HFFc6 (cell line): ENCODE measurements at places on chromosomes 13 and 19. TPM values are rescaled to one million over a fixed set of nuclear protein-coding genes. Genes with fewer than 3 reads are reported as not detected.
A peak's percentile ranks its signal among the peaks of the same experiment; 100 is the strongest.

DNA sequence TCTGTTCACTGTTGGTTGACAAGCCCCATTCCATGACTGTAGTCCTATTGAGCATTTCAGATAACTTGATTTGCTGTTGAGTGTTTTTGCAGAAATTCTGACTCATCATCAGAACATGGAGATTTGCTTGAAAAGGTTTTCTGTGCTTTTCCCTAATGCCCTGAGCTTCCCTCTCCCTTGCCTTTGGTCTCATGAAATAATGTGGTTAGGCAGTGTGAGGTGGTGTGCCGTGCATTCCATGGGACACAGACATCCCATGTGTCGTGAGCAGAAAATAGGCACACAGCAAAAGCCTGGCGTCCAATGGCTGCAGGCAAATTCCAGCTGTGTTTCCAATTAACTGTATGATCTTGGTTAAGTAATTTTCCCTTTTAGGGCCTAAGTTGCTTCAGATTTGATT is 197.4 kb downstream of the DLEU7 start:
- no peak for DNase-seq

- DNase-seq = no peak
These were observed 24.7 kb downstream of the PRR20E start for GRCh38 chr13:57191667-57192066.

DCT gene
- total RNA-seq = not detected in 3 replicates

GRCh38 chr19:35704218-35704617 is at the start of gene ZBTB32:
TSS of gene ZBTB32 (plus strand) at chr19:35704558. CDS start at chr19:35714627, 10,069 bp downstream.
- DNase-seq = peak; percentile 26

TRPC4 gene
- 14.3 and 17.0 TPM in 2 replicates for total RNA-seq

FRY gene
- total RNA-seq = 12.3 to 20.3 TPM (median 14.4 TPM) in 3 replicates

ZNF723 gene
- total RNA-seq = not detected in 3 replicates

DNA sequence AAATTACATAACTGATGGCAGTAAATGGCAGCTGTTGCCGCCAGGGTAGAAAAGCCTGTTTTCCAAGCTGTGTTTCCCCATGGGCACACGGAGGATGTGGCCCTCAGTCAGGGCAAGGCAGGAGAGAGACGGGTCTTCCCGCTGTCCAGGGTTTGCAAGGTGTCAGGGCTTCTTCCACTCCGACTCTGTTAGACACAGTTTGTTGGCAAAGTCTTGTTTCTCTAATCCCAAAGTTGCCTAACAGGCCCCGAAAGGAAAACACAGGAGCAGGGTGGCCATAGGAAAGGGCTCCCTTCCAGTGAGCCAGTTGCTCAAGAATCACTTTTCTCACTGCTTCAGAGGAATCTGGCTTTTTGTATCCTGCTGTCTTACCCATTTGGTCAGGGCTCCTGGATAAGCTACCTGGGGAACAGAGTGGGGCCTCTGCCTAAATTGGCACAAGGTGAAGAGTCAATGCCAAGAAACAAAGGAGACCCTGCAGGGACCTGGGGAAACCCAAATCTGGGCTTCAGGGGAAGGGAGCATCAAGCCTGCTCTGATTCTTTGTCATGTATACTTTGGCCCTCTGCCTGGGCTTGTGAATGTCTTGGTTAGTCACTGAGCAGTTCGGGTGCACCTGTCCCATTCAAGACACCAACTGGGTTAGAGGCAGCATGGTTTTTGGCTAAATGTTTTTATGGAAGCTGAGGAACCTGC is 29.0 kb upstream of the CXCL17 start:
- DNase-seq = peak; percentile 20

ICAM1 gene
- total RNA-seq = 6.2 and 7.7 TPM in 2 replicates

KLK10 gene
- not detected in 3 replicates for total RNA-seq

DNA sequence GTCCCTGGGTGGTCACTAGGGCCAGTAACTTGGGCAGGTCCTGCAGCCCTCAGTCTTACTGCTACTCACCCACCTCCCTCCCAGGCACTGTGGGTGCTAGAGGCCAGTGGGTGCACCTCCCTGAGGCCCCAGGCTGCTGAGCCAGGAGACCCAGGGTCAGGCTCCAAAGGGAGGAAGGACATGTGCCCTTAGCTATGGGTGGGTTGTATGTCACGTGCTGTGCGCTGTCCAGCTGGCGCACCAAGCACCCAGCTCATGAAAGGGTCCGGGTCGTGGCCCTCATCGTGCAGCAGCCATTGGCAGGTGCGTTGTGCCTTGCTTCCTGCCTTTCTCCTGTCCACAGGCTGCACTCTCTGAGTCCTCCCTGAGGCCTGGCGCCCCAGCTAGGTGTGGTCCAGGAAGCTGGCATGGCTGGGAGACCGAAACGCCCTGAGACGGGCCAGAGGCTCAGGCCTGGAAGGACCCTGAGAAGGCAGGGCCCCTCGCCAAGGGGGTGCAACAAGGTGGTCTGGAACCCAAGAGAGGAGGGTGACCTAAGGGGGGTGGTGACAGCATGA is 47.0 kb upstream of the KCTD15 start:
- DNase-seq = no peak

PBX4 gene
- 0.31 to 0.58 TPM (median 0.44 TPM) in 3 replicates for total RNA-seq

GRCh38 chr19:4618019-4618418 is 21.3 kb upstream of the TNFAIP8L1 start:
- DNase-seq = no peak

HIPK4 gene
- 0.09 to 0.10 TPM in 2 of 3 replicates, not detected in the other for total RNA-seq

GRCh38 chr19:54172471-54173358 is at the start of gene TMC4:
TSS of gene TMC4 (minus strand) at chr19:54173160. CDS start at chr19:54173117, 43 bp downstream.
- DNase-seq = no peak

GRCh38 chr19:1275260-1275975 is at the start of gene FAM174C:
TSS of gene FAM174C (plus strand) at chr19:1275530. CDS start at chr19:1275550, 20 bp downstream.
- peak; percentile 96 for DNase-seq

DNA sequence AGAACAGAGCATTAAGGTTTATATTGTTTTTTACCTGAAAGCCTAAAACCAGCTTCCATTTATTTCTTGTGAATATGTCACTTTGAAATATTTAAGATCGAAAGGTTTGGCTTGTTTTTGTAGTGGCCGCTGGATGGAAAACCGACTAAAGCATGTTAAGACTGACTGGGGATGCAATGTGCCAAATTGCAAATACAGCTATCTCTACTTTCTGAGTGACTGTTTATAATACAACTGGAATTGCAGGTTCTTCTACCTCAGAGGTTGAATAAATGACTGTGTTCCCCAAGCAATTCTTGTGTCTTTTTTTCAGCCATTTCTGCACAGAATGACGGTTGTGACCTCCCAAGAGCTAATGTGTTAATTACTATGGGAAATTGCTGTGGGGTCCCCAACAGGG is 50.0 kb upstream of the TMTC4 start:
- no peak for DNase-seq

- no peak for DNase-seq
These were observed 2.4 kb downstream of the RAB3D start for GRCh38 chr19:11337080-11337479.

PNMA8B gene
- 0.07 to 0.27 TPM in 2 of 3 replicates, not detected in the other for total RNA-seq

DNA sequence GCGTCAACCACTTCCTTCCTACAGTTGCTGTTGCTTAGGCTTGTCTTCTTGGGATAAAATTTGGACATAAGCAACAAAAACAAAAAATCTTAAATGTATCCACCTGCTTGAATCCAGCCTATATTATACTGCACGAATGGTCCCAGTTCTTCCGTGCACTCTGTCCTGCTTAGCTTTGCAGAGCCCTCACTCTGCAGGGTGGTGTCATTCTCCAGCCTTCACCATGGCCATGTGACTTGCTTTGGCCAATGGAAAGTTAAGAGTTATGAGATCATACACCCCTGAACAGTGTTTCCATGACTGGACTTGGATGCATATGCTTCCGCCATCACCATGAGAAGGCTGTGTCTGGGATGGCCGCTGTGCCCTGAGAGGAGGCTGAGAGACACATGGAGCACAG is 27.4 kb upstream of the SACS start:
- DNase-seq = no peak

DNA sequence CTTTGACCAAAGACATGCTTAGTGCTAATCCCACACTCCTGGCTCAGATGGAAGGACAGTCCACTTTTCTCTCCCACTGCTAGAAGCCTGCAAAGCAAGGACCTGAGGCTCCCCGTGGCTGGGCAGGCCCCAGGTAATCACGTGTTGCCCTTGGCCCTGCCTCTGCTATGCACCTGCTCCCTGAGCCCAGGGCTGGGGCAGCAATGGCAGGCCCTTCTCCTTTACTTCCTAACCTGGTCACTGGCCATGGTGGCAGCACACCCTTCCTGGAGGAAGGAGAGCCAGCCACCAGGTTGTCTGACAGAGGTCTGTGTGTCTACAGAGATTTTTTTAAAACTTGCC is 27.9 kb upstream of the ZNF492 start:
- DNase-seq = no peak

DNA sequence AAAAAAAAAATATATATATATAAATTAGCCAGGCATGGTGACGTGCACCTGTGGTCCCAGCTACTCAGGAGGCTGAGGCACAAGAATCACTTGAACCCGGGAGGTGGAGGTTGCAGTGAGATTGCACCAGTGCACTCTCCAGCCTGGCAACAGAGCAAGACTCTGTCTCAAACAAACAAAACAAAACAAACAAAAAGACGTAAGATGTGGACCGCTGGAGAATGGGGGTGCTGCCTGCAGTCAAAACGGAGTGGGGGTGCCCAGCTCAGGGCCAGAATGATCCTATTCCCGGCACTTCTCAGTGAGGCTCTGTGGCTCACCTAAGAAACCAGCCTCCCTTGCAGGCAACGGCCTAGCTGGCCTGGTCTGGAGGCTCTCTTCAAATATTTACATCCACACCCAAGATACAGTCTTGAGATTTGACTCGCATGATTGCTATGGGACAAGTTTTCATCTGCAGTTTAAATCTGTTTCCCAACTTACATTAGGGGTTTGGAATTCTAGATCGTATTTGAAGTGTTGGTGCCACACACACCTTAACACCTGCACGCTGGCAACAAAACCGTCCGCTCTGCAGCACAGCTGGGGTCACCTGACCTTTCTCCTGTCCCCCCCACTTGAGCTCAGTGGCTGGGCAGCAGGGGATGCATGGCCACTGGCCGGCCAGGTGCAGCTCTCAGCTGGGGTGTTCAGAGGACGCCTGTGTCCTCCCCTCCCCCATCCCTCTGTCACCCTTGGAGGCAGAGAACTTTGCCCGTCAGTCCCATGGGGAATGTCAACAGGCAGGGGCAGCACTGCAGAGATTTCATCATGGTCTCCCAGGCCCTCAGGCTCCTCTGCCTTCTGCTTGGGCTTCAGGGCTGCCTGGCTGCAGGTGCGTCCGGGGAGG is at the start of gene F7:
TSS of gene F7 (plus strand) at position 760 of the 889 bp plus-strand sequence. CDS start at position 811, 51 bp downstream.
- peak; percentile 27 for DNase-seq

DNA sequence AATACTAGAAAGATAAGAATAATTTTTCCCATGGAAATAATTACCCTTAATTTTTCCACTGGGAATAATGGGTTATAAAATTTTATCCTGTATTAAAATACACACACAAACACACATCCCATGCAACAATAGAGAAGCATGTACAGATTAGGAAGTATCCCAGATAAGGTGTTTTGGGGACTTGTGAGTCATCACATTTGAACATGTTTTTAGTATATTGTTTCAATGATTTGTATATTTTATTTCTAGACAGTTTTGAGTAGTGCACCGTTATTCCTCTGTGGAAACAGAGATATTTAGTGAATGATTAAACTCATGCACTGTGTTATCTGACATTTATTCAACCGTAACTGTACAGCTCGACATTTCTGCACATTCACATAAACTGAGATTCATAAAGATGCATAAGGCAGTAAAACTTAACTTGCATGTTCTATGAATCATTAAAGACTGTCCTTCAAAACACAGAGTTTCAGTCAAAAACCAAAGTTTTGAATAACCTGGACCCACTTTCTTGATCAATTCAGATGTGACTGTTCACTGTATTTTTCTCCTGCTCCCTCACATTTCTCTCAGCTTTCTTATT is 30.1 kb downstream of the KLF12 start:
- no peak for DNase-seq

LILRB2 gene
- not detected in 3 replicates for total RNA-seq

NLRP5 gene
- total RNA-seq = not detected in 3 replicates

DNA sequence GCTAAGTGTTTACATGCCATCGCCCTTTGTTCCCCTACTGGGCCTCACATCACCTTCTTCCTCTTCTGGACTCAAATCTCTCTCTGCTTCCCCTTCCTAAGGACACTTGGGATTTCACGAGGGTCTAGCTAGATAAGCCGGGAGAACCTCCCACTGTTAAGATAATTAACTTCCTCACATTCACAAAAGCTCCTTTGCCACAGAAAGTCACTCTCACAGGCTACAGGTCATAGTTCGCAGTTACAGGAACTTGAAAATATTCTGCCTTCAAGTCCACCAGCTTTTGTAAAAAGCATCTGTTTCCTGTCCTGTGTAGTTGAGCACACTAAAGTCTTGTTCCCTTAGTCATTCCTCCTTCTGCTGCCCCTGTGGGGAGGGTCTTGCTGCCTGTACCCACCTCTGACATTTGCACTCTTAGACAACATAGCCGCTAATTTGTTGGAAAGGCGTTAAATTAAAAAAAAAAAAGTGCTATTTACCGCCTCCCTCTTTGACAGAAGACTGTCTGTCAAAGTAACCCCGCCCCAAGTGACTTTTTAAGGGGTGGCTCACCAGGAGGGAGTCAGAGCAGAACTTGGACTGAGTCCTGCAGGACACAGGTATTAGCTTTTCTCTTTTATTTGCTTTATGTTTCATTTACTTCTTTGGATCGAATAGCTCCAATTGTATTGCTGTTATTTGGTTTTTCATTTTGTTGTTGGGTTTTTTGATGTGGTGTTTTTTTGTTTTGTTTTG is 26.8 kb upstream of the CEACAM21 start:
- DNase-seq = no peak

PNMA8A gene
- 8.9 to 13.2 TPM (median 13.1 TPM) in 3 replicates for total RNA-seq

- DNase-seq = no peak
These were observed 12.7 kb downstream of the KDM4B start for GRCh38 chr19:4981681-4981958.

C19orf73 gene
- 0.42 to 0.95 TPM (median 0.69 TPM) in 3 replicates for total RNA-seq

DNA sequence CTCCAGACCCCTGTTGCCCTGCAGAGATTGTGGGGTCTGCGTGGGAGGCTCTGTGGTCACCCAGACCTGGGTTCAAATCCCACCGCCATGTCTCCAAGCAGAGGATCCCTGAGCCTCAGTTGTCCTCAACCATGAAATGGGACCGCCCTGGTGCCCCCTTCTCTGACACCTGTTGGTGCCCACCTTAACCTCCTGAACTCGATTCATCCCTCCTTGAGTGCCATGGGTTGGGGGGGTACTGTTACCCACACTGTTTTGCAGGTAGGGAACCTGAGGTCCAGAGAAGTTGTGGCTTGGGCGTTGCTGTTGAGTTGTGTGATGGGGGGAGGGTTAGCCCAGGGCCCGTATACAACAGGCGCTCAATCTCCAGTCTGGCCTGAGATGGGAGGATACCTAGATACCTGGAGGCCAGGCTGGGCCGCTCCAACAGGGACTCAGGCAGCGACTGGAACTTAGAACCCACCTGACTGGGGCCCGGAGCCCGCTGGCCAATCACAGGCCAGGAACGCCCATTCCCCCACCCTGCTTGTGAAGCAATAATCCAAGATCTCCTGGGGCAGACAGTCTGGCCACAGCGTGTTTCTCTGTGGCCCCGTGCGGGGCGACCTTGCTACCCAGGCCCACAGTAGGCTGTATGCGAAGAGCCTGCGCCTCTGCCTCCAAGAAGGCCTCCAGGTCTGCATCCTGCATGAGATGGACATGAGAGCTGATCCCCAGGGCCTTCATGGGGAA is 2.8 kb downstream of the ARID3A start:
- no peak for DNase-seq

ZNF580 gene
- 57.5 and 61.2 TPM in 2 replicates for total RNA-seq
